ENCODE measurements at places on chromosomes 7 and 10. TPM values are rescaled to one million over a fixed set of nuclear protein-coding genes. Genes with fewer than 3 reads are reported as not detected.

Gene RBM20
- 2.0 TPM for total RNA-seq

Gene BTBD16
- 0.60 TPM for total RNA-seq

GRCh38 chr7:71140264-71140663, 8.3 kb downstream of the GALNT17 start:
- no peak for DNase-seq

DNA sequence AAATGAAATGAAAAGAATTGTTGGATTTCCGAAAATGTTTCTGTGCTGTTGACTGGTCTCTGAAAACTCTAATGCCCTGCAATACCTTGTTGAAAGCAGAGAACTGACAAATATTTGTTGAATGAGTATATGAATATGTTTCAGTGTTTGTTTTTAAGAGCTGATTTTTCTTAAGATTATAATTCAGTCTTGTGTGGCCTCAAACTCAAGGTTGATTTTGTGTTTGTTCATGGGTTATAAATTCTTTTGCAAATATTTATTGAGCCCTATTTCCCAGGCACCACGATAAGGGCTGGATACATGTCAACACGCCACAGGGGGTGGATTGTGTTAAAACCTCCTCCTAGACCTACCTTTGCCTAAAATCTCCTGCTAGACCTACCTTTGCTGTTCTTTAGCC, 203.9 kb upstream of the PLPP4 start:
- no peak for DNase-seq

- DNase-seq: no peak
These were observed 94.5 kb upstream of the CARD11 start for GRCh38 chr7:3138206-3138605.

DNA sequence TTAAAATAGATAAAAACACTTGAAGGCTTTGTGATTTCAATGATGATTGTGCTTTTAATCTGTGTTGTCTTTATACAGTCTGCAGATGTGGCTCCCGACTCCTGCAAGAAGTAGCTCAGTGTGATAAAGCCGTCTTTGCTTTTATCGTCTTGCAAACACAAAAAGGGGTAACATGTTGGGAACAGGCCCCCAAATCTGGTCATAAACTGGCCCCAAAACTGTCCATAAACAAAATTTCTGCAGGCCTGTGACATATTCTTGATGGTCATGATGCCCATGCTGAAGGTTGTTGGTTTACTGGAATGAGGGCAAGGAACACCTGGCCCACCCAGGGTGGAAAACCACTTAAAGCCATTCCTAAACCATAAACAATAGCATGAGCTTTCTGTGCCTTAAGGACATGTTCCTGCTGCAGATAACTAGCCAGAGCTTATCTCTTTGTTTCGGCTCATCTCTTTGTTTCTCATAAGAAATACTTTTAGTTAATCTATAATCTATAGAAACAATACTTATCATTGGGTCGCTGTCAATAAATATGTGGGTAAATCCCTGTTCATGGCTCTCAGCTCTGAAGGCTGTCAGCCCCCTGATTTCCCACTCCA, 14.8 kb upstream of the ZNF485 start:
- DNase-seq: no peak

All from mucosa of descending colon (tissue), 3 donors.